ENCODE measurements at places on chromosomes 5 and 9.

- no peak for DNase-seq
Measured at GRCh38 chr5:135377751-135378680, 21.0 kb downstream of the MACROH2A1 start.

- no peak for DNase-seq
Measured at GRCh38 chr9:27427272-27427643, 96.8 kb upstream of the IFNK start.

DNA sequence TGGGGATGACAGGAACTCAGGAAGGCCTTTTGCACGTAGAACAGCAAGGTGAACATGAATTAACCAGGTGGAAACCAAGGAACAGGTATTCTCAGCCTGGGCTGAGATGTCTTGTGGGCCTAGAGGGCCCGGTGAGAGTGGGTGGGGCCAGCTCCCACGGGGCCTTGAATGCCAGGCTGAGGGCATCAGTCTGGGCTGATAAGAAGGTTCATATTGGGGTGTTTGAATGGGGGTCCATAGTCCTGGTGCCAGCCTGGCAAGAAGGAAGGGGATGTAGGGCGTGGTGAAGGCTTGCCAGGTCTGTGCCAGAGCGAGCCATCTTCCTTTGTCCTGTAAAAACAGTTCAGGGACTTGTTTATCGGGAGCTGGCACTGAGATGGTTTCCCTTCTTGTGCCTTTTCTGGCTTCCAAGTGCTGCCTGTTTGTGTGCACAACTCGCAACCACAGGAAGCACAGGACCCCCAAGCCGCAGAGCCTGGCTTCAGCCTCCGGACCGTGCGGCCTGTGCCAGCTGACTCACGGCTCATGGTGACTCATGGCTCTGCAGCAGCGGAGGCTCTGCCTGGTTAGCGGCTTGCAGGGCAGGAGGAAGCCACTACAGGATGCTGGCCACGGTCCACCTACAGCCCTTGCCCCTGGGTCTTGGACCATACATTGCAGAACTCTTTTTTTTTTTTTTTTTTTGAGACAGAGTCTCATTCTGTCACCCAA, 2.4 kb downstream of the CARD19 start:
- DNase-seq, result peak; percentile 71

- no peak for DNase-seq
Measured at GRCh38 chr9:131546336-131547084, 1.2 kb downstream of the PRRT1B start.

GRCh38 chr5:140576776-140577201, 12.2 kb downstream of the SLC35A4 start:
- no peak for DNase-seq

DNA sequence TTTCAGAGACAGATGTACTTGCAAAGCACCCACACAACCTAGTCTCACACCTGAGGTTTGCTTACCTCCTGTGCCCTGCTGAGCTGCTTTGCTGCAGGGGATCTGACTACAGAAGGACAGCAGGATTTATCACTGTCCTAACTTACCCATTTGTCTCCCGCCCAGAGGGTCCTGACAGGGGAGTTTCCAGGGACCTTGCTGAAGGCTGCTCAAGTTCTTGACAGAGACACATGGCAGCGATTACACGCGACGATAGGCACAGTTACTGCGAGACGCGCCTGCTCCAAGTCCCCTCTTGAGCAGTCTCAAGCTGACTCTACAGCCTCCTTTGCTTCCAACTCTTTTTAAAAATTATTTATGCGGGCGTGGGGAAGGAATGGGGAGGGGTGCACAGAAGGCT, 24.6 kb upstream of the GALNT10 start:
- DNase-seq, result no peak

All from activated CD4-positive, CD25-positive, alpha-beta regulatory T cell treated with anti-CD3 and anti-CD28 coated beads, Interleukin-2, amount 50 U/mL, for 72 hours (primary cell).